ENCODE measurements at places on chromosomes 11 and 22.

DNA sequence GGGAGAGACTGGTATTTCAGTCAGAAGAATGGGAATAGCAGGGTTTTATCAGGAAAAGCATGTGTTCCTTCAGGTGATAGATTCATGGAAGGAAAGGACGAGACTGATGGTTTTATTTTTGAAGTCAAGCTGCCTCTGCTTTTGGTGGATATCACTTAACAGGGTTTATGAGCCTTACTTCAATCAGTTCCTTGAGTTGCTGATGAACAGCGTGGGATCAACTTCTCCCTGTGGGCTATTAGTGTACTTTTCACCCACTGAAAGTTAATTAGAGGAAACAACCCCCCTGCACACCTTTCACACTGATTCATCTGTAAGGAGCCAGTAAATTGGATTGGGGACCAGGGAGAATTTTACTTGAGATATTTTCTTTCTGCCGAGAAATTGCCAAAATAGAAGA lies 479.0 kb downstream of the NELL1 start:
- DNase-seq, result no peak

DNA sequence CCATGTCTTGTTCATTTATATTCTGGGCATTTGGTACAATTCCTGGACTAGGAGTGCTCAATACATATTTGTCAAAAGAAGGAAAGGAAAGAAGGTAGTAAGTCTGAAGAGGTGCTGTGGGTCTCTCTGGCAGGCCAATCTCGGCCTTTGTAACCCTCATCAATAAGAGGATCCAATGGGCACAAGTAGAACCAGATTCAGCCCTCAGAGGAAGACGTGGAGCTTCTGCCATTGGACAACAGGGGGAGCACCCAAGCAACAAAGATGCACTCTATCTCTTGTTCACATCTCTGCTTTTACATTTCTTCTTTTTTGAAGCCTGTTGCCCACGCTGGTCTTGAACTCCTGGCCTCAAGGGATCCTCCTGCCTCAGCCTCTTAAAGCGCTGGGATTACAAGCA lies 2.2 kb upstream of the VPS11 start:
- peak; percentile 36 for DNase-seq

GRCh38 chr11:28086569-28086968 lies 21.4 kb downstream of the KIF18A start:
- no peak for DNase-seq

GRCh38 chr11:105948918-105949590 lies 73.0 kb downstream of the MSANTD4 start:
- no peak for DNase-seq

- DNase-seq, result peak; percentile 67
Measured at GRCh38 chr22:23233752-23234408, 53.6 kb downstream of the BCR start.

GRCh38 chr22:44353041-44353440 lies 40.3 kb upstream of the SHISAL1 start:
- no peak for DNase-seq

DNA sequence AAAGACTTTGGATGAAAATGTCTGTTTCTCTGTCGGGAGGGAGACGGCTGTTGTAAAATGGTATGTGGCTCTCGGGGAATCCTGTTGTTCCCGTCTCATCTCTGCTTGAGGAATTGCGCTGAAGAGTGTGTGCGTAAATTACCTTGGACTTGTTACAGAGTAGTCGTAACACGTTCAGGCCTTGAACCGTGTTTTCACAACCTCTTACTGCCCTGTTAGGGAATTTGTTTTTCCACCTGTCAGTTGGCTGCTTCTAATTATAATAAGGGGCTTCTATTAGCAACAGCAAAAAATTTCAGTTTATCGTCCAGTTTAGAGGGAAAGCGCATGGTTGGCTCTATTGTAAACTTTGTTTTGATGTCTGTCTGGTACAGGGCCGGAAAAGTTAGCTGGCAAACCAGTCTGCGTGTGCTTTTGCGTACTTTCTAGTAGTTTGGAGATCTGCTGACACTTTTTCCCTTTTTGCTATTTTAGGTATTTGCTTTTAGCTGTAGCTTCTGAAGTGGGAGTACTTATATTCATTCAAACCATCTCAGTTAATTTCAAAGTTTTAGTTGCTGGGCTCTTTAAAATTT lies 1.5 kb downstream of the HIPK3 start:
- no peak for DNase-seq

Measured in activated naive CD8-positive, alpha-beta T cell treated with anti-CD3 and anti-CD28 coated beads for 36 hours (primary cell).